ENCODE measurements at places on chromosomes 16 and 17. TPM values are rescaled to one million over a fixed set of nuclear protein-coding genes. Genes with fewer than 3 reads are reported as not detected.

Gene DNAI2
- total RNA-seq, result not detected

DNA sequence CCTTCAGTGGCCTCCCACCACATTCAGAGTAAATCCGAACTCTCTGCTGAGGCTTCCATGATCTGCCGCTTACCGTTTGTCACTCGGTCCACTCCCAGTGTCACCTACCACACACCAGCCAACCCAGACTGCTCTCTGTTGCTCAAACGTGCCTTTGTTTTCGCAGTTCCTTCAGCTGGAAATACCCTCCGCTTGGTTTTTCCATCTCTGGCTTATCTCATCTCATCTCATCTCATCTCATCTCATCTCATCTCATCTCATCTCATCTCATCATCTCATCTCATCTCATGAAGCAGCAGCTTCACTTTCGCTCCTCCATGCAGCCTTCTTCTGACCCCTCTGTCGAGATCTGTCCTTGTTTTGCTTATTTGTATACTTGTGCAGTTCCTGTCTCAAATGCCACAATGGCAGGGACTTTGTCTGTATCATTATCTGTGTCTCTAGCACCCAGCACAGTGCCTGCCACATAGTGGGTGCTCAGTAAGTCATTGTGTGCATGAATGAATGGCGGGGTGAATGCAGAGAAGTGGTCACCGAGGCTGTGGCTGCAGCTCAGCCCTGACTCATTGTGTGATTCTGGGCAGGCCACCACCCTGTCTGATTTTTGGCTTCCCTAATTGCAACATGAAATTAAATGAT lies 3.8 kb upstream of the SNX20 start:
- no peaks in the 10 kb centered on the region for H3K27me3 ChIP-seq
- H3K36me3 ChIP-seq, result no peaks in the 10 kb centered on the region
- no peak for DNase-seq
- no peak overlapping the region for H3K4me3 ChIP-seq
- no peak overlapping the region for H3K27ac ChIP-seq
- H3K4me1 ChIP-seq, result no peaks in the 10 kb centered on the region

Gene TBC1D26
- not detected for total RNA-seq

Gene ARL5C
- not detected for total RNA-seq

DNA sequence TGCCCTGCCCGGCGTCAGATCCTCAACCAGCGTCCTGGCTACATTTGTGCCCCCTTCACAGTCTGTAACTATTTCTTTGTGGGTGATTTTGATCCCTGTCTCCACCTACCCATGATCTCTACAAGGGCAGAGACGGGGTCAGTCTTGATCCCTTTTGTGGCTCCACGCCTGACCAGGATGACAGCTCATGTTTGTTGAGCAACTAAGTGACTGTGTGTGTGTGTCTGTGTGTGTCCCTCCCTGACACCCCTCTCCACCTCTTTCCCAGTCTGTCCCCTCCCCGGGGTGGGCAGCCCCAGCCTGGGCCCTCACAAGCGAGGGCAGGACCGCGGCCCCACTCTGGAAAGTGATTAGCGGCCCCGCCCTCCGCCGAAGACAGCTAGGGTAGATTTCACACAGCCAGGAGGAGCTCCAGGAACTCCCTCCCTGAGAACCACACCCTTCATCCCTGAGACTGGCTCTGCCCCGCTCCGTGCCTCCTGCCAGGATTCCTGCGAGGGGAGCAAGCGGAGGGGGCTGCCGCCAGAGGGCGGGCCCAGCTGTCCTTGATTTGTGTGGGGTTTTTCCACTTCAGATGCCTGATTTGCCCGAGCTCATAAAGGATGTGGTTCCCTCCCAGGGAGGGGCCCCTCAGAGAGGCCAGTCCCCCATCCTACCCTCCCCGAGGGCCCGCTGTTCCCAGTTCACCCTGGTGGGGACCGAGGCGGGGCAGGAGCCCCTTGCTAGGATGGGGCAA lies 5.3 kb upstream of the HS3ST6 start:
- H3K4me1 ChIP-seq, result peaks cover 11% of the 10 kb centered on the region
- no peaks in the 10 kb centered on the region for H3K36me3 ChIP-seq
- H3K27ac ChIP-seq, result no peak overlapping the region

- peaks cover 95% of the 10 kb centered on the region for H3K4me1 ChIP-seq
- DNase-seq, result no peak
- H3K27ac ChIP-seq, result peak overlapping the region; percentile 87
Measured at GRCh38 chr16:4373356-4373908, 1.8 kb downstream of the VASN start.

Gene CTRB2
- not detected for total RNA-seq

GRCh38 chr16:4664538-4665418 lies 28.6 kb upstream of the NUDT16L1 start:
- peaks cover 29% of the 10 kb centered on the region for H3K4me1 ChIP-seq
- H3K27ac ChIP-seq, result peak overlapping the region; percentile 83
- no peaks in the 10 kb centered on the region for H3K27me3 ChIP-seq
- H3K36me3 ChIP-seq, result peaks cover 30% of the 10 kb centered on the region

DNA sequence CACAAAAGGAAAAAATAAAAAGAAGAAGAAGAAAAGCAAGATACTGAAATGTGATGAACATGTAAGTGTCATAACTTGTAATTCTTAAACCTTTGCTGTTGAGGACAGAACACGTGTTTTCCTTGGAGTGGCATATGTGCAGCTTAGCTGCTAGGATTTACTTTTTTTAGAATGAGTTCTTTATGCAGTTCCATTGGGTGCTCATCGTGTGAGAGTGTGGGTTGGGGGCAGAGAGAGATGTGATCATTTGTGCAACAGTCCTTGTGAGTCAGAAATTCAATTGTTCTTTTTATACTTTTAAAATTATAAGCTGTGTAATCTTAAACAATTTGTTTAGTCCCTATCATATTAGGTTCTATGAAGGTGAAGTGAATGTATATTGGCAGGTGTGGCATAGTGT lies 5.5 kb upstream of the DHRS11 start:
- peaks cover 58% of the 10 kb centered on the region for H3K36me3 ChIP-seq
- H3K27me3 ChIP-seq, result no peaks in the 10 kb centered on the region
- DNase-seq, result no peak
- H3K4me1 ChIP-seq, result no peaks in the 10 kb centered on the region
- no peak overlapping the region for H3K27ac ChIP-seq

- no peaks in the 10 kb centered on the region for H3K36me3 ChIP-seq
- no peaks in the 10 kb centered on the region for H3K27me3 ChIP-seq
Measured at GRCh38 chr16:641326-642188, at the start of gene MCRIP2. Gene MCRIP2 (plus strand): TSS chr16:641828. CDS start chr16:641992, 164 bp downstream.

DNA sequence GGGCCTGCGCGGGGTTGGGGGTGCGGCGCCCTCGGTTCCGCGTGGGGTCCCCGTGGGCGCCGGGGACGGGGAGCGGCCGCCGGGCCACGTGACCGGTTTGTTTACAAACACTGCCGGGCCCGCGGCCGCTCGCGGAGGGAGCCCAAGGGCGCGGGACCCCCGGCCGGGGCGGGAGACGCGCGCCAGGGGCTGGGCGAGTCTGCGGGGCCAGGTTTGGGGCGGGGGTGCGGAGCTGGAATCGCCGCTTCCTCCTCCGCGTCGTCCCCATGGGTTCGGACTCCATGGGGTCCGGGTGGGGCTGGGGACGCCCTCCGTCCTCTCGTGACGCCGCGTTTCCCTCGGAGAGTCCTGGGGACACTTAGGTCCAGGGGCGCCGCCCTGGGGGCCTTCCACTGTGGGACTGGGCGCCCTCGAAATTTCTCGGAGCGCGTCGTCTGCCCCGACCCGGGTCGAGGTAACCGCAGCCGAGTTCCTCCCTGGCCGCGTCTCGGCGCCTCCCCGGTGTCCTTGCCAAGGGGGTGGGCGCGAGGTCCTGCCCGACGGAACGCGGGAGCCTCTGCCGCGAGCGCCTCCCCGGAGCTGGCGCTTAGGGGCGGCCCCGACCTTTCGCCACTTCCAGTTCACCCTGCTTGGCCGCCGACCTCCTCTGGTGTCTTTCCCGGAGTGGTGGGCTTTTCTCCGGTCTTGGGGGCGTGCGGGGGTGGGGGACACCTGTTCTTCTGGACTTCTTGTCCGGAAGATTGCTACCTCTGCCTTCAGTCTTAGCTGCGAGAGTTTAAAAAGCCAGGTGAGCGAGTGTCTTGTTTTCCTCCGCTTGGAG lies 684 bp downstream of the YPEL2 start:
- peak overlapping the region; percentile 99 for H3K4me3 ChIP-seq
- peak overlapping the region; percentile 89 for H3K27ac ChIP-seq
- no peaks in the 10 kb centered on the region for H3K27me3 ChIP-seq
- peaks cover 84% of the 10 kb centered on the region for H3K4me1 ChIP-seq
- DNase-seq, result peak; percentile 65

DNA sequence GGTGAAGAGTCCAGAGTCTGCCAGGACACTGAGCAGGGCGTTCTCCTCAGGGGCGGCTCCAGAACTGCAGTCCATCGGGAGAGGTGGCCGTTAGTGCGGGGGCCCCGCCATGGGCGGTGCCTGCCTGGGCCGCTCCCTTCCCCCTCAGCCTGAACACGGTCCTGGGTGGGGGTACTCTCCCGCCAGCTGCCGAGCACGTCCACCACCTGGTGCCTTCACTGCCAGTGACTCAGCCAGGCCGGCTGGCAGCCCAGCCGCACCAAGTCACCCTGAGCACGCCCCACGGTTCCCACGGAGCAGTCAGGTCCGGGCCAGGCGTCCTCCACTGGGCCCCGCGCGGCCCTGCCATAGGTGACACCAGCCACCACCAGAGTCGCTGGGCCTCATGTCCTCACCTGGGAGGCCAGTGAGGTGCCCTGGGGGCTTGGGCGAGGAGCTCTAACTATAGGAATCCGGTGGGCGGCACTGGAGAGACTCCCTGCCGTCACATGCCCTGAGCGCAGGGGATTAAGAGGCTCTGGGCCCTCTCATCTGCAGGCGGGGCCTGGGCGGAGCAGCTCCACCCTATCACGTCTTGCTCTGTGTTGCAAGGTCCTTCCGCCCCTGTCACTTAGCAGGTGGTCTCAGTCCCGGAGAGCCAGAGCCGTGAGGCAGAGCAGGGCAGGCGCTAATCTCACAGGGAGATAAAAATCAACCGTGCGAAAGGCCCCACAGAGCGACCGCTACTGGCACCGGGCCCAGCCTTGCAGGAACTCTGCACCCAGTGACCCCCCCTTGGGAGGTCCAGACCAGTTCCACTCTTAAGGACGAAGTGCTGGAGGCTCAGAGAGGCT lies 14.3 kb downstream of the PIEZO1 start:
- peaks cover 84% of the 10 kb centered on the region for H3K4me1 ChIP-seq
- H3K36me3 ChIP-seq, result no peaks in the 10 kb centered on the region
- H3K4me3 ChIP-seq, result no peak overlapping the region

GRCh38 chr17:55272711-55273578 lies 8.2 kb downstream of the HLF start:
- no peak overlapping the region for H3K4me3 ChIP-seq
- no peaks in the 10 kb centered on the region for H3K36me3 ChIP-seq
- DNase-seq, result no peak
- H3K27ac ChIP-seq, result peak overlapping the region; percentile 77
- peaks cover 8% of the 10 kb centered on the region for H3K4me1 ChIP-seq

Gene NRN1L
- total RNA-seq, result 2.7 TPM

Gene TLCD1
- 1.1 TPM for total RNA-seq

Gene SULT1A2
- 0.24 TPM for total RNA-seq

- H3K4me1 ChIP-seq, result peaks cover 24% of the 10 kb centered on the region
- H3K27ac ChIP-seq, result no peak overlapping the region
- H3K27me3 ChIP-seq, result no peaks in the 10 kb centered on the region
- H3K36me3 ChIP-seq, result peaks cover 23% of the 10 kb centered on the region
Measured at GRCh38 chr17:59108400-59109102, 1.9 kb upstream of the TRIM37 start.

Gene ABAT
- 8.6 TPM for total RNA-seq

GRCh38 chr16:67237396-67238277 lies 9.6 kb downstream of the FHOD1 start:
- H3K4me1 ChIP-seq, result peaks cover 32% of the 10 kb centered on the region
- H3K36me3 ChIP-seq, result peaks cover 70% of the 10 kb centered on the region
- no peak overlapping the region for H3K27ac ChIP-seq
- DNase-seq, result no peak
- H3K4me3 ChIP-seq, result no peak overlapping the region

DNA sequence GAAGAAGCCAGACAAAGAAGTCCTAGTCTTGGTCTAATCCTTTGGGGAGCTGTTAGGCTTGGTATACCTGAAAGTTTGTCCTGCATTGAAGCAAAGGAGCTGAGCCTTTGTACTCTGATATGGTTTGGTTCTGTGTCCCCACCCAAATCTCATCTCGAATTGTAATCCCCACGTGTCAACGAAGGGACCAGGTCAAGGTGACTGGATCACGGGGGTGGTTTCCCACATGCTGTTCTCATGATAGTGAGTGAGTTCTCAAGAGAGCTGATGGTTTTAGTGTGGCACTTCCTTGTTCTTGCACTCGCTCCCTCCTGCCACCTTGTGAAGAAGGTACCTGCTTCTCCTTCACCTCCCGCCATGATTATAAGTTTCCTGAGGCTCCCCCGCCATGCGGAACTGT lies 33.6 kb downstream of the FAM20A start:
- H3K36me3 ChIP-seq, result no peaks in the 10 kb centered on the region
- no peaks in the 10 kb centered on the region for H3K27me3 ChIP-seq
- no peak overlapping the region for H3K4me3 ChIP-seq

- no peak overlapping the region for H3K27ac ChIP-seq
- H3K27me3 ChIP-seq, result no peaks in the 10 kb centered on the region
- no peak for DNase-seq
- H3K36me3 ChIP-seq, result no peaks in the 10 kb centered on the region
Measured at GRCh38 chr16:5776876-5777275, 679.3 kb upstream of the EEF2KMT start.

Gene ABCC11
- 0.61 TPM for total RNA-seq

DNA sequence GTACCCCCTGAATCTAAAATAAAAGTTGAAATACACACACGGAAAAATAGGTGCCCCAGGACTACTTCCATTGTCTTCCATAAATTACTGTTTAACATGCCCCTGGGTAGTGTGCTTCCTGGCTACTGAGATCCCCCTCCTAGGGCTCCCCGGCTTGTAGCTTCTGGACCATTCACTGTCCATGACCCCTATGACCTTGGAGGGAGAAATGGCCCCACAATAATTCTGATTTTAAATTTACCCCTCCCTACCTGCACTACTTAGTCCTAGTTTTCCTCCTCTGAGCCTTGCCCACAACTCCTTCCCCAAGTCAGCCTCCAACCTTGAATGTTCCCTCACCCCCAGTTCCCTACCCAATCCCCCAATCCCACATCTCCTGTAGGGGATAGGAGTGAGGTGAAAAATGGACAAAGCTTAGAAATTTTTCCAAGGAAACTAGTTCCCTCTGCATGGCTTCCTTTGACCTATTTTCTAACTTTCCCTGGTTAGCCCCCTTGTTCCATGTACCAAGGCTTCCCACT lies 9.5 kb upstream of the MSL1 start:
- no peak overlapping the region for H3K4me3 ChIP-seq
- DNase-seq, result no peak
- peak overlapping the region; percentile 93 for H3K27ac ChIP-seq
- H3K27me3 ChIP-seq, result no peaks in the 10 kb centered on the region

Gene PITPNC1
- total RNA-seq, result 12.5 TPM

All from heart right ventricle (tissue), 16 donors.